ENCODE measurements at places on chromosomes 6 and 20.

DNA sequence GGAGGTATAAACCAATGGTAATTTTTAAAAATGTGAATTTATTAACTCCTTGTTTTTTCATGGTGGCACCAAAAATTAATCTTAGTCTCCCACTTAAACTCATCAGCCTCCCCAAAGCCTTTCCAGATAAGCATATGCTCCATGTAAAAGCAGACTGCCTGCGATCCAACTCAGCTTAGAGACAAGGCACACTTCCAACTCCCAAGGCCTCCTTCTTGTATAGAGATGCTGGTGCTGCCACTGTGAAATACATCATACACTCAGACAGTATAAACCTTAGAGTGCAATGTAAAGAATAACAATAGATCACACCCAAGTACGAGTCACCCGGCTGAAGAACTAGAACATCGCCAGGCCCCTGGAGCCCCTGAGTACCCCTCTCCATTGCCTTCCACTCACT lies 2.0 kb downstream of the ANKRD6 start:
- DNase-seq: no peak

- no peak for DNase-seq
Measured at GRCh38 chr20:63782051-63782471, 42.5 kb downstream of the SLC2A4RG start.

GRCh38 chr6:39387785-39388184 lies 65.3 kb upstream of the KCNK16 start:
- no peak for DNase-seq

DNA sequence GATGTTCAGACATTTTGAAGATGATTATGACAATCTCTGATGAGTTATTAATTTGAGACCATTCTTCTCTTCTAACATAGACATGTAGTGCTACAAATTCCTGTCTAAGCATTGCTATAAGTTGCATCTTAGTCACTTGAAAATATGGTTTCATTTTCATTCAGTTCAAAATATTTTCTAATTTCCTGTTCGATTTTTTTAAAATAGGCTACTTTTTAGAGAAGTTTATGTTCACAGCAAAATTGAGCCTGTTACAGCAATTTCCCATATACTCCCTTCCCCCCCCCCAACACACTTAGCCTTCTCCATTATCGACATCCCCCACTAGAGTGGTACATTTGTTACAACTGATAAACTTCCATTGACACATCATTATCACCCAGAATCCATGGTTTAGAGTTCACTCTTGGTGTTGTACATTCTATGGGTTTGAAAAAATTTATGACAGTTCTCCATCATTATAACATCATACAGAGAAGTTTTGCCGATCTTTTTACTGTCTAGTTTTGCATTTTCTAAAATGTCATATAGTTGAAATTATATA lies 31.2 kb downstream of the PLAGL1 start:
- no peak for DNase-seq

- no peak for DNase-seq
Measured at GRCh38 chr20:63283397-63284082, 9.4 kb upstream of the COL20A1 start.

DNA sequence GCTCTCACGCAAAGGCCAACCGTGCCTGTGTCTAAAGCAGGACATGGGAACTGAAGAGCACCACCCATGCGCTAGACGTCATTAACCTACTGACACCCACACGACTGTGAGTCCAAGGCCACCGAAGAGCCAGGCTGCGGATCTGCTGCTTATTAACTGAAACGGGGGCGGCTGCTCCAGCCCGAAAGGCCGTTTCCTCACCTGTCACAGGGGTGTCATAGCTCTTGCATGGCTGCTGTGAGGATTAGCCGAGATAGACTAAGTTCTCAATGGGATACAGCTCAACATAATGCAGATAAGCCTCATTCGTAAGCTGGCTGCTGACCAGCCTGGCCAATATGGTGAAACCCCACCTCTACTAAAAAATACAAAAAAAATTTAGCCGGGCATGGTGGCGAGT lies 26.7 kb downstream of the OVOL2 start:
- no peak for DNase-seq

GRCh38 chr20:59945731-59946130 lies 5.5 kb downstream of the FAM217B start:
- DNase-seq: no peak

- no peak for DNase-seq
Measured at GRCh38 chr6:27238010-27238983, 9.2 kb upstream of the PRSS16 start.

- DNase-seq: peak; percentile 44
Measured at GRCh38 chr6:146593986-146594385, 4.8 kb upstream of the ADGB start.

GRCh38 chr6:37906121-37906520 lies 86.6 kb downstream of the ZFAND3 start:
- DNase-seq: no peak

DNA sequence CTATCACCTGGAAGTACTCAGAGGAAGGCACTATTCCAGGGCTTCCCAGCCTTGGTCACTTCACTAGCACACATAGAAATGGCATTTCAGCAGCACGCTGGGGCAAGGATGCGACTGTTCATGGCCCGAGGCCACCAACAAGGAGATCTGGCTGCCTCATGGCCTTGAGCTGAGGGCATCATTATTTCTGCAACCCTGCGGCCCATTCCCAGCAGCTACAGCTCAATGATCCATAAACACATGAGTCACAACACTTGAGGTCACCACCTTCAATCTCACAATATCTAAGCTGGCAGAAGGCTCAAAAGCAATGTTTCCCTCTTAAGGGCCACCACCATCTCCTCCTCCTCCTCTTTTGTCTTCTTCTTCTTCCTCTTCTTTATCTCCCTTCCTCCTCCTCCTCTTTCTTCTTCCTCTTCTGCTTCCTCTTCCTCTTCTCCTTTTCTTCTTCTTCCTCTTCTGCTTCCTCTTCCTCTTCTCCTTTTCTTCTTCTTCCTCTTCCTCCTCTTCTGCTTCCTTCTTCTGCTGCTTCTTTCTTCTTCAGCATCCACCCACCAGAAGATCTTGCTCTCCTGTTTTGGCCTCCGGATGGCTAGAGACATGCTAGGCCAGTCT lies 382.9 kb upstream of the CNR1 start:
- DNase-seq: no peak

DNA sequence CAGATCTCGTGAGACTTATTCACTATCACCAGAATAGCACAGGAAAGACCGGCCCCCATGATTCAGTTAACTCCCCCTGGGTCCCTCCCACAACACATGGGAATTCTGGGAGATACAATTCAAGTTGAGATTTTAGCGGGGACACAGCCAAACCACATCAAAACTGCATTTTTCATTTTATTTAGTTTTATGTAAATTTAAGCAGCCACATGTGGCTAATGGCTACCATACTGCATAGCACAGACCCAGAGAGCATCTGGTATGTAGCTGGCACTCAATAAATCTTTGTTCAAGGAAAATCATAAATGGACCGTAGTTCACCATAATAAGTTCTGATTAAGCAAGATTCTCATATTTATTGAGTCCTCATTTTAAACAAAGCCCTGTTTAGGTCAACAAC lies 15.3 kb downstream of the GFOD1 start:
- no peak for DNase-seq

GRCh38 chr20:51337126-51337805 lies 205.3 kb downstream of the NFATC2 start:
- no peak for DNase-seq

Measured in Kasumi-1 (cell line).